ENCODE measurements at places on chromosomes 4 and X.
A peak's percentile ranks its signal among the peaks of the same experiment; 100 is the strongest.

DNA sequence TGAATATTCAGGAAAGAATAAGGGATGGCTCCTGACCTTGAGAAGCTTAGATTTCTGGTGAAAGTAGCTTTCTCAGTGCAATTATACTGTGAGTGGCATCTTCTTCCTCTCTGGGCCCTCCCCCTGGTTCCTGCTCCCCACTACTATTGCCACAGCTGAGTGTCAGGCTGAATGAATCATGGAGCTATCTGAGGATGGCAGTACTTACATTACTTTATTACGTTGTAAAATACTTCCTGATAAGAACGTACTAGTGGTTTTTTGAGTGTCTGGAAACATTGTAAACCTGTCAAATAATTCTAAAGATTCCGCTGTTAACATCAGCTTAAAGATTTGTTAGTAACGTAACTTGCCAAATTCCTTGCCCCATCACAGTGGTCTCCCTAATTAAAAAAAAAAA is 36.2 kb downstream of the ARHGAP10 start:
- DNase-seq: no peak

DNA sequence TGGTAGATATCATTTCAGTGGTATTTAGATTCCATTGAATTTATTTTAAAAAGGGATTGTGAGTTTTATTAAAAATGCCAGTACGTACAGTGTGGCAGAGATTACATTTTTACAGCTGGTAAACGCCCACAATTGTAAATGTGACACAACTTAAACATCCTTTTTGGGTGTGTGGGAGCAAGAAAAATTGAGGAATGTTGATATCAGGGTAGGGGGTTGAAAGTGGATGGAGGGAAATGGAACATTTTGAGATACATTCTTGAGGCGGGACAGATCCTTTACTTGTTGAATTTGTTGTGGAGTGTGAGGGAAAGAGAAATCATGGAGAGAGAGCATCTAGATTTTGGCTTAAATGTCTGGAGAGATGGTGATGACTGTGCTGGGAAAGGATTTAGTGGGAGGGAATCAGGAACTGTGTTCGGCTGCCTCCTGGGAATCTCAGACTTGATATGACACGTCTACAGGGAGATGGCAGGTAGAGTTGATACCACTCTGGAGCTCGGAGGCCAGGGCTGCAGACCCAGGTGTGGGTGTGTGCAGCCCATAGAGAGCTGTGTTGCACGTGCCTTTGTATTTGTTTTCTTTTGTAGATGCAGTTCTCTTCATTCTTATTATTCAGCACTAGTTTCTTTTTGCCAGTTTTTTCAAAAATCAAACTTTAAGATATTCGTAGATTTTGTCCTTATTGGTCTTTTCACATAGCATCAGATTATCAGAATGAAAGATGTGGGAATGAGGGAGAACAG is 10.8 kb downstream of the TMEM131L start:
- no peak for DNase-seq

DNA sequence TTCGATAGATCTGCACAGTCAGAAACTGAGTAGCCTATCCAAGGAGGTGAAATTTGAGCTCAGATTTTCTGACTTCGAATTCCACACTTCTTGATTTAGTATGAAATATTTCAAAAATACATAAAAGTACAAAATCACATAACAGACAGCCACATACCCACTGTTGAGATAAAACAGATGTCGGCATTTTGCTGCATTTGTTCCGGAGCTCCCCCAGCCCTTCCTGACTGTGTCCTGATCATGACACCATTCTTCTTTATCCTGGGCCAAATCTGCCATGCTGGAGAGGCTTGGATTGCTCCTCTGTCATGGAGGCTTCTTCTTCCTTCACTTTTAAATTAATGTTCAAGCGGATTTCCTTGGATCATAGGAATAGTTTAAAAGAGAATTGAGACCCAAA is 124.2 kb upstream of the RBPJ start:
- DNase-seq: no peak

DNA sequence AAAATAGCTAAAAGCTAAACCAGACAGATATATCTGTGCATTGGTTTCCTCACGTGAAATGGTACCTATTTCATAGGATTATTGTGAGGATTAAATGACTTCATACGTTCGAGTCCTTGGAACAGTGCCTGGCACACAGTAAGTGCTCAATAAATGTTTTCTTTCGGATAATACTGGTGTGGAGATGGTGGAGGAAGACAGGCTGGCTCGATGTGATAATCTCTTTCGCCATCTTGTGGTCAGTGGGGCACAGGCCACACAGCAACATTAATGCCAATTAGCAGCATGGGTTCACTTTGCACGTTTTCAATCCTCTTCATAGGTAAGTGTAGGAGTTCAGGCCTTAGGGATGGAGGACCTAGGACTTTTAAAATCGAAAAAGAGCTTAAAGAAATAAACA is 9.3 kb downstream of the PAGE4 start:
- no peak for DNase-seq

DNA sequence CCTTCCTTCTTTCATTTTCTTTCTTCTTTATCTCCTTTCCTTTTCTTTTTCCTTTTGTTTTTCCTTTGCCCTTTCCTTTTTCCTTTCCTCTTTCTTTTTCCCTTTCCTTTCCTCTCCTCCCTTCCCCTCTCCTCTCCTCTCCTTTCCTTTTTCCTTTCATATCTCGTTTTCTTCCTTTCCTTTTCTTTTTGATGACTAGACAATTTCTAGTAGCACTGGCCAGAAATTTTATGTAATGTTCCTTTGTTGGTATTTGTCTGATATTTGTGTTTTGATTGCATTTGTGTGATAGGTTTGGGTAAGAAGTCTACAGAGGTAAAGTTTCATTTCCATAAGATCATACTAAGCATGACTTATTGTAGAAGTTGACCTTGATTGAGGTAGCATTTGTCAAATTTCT is 1722.9 kb upstream of the IGFBP7 start:
- DNase-seq: no peak

DNA sequence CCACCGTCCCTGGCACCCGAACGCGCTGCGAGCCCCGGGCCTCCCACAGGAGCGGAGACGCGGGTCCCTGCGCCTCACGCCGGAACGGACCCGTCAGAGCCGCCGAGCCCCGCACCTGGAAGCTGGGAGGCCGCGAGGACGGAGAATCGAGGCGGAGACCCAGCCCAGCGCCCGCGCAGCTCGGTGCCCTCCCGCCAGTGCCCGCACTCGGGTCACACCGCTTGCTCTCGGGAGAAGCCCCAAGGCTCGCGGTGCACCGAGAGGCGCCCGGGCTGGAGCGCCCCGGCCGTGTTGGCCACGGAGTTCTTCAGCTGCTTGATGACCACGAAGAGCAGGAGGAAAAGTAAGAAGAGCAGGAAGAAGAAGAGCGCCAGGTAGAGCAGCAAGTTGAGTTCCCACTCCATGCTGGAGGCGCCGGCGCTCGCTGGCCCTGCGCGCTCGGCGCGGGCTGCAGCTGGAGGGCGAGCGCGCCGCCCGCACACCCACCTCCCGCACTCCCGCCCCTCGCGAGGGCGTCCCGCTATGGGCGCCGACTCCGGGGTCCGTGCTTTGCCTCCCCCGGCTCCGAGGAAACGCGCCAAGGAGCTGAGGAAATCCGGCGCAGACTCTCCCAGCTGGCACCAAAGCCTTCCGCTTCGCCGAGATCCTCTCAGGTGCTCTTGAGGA is at the start of gene SMIM43:
SMIM43 (minus strand) TSS at position 463 of the 666 bp plus-strand sequence; CDS start at position 404, 59 bp downstream.
- DNase-seq: no peak

DNA sequence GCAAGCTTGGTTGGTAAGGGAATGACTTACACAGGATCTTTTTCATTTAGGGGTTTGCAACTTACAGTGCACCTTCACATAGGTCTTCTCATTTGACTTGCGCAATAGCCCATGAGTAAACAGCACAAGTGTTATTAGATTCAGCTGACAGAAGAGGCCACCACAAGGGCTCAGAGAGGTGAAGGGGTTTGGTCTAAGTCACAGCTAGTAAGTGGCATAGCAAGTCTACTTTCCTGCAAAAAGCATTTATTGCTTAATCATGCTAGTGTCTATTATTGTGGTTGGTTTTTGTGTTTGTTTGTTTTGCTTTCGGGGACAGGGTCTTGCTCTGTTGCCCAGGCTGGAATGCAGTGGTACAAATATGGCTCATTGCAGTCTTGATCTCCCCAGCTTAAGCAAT is 83.3 kb downstream of the SPRY1 start:
- DNase-seq: no peak

DNA sequence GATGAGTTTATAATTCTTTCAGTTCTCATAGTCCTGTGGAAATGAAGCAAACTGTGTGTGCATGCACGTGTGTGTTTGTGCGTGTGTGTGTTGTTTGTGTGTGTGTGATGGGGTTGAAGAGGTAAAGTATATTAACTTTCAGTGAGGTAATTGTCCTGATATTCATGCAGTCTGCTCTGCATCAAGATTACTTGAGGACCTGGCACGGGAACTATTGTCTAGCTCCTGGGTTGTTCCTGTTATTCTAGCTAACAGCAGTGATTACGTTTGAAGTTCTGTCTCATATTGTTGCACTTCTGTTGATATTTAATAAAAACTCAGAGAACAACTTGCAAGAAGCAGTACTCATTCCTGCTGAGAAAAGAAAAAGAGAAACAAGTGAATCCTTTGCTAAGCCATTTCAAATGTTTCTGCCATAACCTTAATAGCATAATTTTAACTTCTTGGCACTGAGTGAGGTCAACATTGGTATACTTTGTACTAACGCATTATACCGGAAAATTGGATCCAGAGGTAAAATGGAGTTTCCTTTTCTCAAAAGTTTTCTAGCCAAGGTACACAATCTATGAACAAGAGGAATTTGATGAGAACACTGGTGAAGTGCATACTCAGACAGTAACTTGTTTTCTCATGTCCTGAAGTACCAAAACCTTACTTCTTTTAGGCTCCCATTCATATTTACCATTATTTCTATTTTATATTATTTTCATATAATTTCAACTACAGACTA is 113.2 kb downstream of the SPCS3 start:
- no peak for DNase-seq

DNA sequence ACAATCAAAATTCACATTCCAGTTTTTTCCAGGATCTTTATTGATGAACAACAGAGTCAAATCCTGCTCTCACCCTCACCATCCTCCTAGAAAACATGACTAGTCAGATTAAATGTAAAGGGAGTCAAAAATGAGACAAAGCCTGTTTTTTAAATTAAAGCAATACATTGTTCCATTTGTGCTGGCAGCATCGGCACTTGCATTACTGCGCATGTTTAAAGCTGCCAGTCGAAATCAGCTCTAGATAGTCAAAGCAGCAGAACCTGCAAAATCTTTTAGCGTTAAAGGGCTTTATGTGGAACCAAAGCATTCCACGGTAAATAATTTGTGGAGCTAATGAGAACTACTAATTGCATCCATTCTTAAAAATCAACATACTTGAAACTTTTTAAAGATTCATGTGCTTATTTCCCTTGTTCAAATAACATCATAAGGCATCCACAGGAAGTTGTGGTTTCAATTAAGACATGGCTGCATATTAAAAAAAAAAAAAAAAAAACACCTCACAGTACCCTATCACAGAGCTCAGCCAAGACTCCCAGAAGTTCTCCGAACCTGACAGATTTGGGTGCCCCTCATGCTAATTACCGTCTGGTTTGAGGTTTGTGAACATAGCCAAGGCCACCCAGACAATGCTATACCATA is 82.2 kb downstream of the SH3KBP1 start:
- DNase-seq: no peak

- no peak for DNase-seq
Observed at GRCh38 chr4:41687971-41688370, 60.6 kb downstream of the PHOX2B start.

GRCh38 chr4:87978681-87979080 is 3.2 kb downstream of the SPP1 start:
- DNase-seq: no peak

GRCh38 chrX:43656005-43656494 is at the start of gene MAOA:
Gene MAOA (plus strand): TSS chrX:43656299. CDS start chrX:43656342, 43 bp downstream.
- peak; percentile 91 for DNase-seq

GRCh38 chr4:88952081-88952480 is 104.9 kb downstream of the FAM13A start:
- no peak for DNase-seq

DNA sequence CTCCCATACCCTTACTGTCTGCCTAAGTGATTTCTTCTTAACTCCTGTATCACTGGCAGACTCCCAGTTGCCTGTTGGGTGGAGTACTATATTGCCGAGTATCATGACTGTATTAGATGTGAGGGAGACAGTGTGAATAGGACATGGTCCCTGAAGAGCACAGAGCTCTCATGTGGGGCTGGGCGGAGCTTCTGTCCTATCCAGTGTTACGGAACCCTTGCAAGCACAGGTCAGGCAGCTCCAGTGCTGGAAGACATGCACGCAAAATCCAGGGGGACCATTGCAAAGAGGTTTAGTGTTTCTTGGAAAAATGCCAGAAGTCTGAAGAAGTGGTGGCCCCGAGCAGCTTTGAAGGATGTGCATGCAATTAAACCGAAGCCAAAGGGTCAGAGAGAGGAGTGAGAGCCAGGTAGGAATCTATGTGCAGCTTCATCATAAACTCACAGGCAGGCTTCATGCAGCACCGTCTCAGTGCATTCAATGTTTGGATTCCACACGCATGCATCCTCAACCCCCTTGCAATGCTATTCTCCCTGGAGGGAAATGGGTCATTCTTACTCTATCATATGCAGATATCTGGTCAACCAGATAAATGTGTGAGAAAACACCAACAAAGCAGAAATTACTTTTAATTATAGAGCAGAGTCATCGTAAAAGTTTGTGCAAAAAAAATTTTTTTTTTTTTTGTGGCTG is 49.7 kb upstream of the DHRSX start:
- no peak for DNase-seq

DNA sequence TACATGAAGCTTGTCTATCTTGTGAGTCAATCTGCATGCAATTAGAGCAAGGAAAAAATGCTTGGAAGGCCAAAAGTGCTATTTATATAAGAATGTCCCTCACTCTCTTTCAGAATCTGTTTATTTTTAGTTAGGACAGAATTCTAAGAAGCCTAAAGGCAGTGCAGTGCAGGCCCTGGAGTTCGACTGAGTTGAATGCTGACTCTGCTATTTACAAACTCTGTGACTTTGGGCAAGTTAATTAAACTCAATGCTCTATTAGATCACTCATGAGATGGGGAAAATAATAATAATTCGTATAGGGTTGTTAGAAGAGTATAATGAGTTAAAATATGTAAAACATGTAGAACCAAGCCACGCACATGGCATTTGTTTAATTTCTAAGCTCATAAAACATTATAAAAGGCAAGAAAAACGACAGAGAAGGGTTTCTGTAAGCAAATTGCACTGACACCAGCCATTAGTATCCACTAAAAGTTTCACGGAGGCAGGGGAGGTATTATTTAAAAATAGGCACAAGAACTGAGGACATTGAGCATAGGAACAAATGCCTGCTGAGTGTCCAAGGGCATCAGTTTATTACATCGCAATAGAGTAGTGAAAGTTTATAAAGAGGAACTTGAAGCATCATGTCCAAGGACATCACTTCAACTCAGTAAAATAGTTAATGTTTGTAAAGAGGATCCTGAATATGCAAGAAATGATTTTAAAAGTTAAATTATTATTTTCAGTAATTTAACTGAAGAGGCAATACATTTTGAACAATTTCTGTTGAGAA is 115.0 kb upstream of the INPP4B start:
- DNase-seq: no peak

DNA sequence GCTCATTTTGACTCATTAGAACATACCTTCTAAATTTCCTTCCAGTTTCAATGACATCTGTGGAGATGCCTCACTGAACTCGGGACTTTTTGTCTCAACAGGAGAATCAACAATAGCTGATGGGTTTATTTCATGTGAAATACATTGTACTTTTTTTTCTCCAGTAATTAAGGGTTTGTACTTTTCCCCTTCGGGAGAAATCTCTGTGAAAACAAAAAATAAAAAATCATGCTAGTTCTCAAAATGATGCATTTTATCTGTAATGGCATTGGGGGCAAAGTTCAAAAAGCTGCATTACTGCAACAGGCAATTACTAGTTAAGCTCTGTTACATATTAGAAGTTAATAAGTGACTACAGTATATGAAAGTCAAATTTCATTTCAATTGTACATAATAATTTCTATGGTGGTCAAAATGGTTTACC is 167.3 kb upstream of the SH3RF1 start:
- DNase-seq: no peak

Data from psoas muscle (tissue), 8 donors.